Dermis blood vessel endothelial cell (primary cell): ENCODE measurements at places on chromosomes 3 and 15. TPM values are rescaled to one million over a fixed set of nuclear protein-coding genes. Genes with fewer than 3 reads are reported as not detected.

Gene PIGZ
- total RNA-seq: 3.9 and 7.0 TPM in 2 replicates

Gene MED12L
- total RNA-seq: under 0.01 and 0.05 TPM in 2 replicates

Gene CPNE4
- total RNA-seq: not detected in 2 replicates

Gene TMEM42
- total RNA-seq: 9.2 and 14.3 TPM in 2 replicates

Gene QTRT2
- 33.2 and 38.5 TPM in 2 replicates for total RNA-seq

Gene ARPIN
- 14.8 and 15.7 TPM in 2 replicates for total RNA-seq

Gene NDN
- 11.9 and 40.3 TPM in 2 replicates for total RNA-seq

Gene STX19
- not detected in 2 replicates for total RNA-seq

Gene NR1I2
- total RNA-seq: under 0.01 TPM in 1 of 2 replicates, not detected in the other

Gene SOX2
- total RNA-seq: 0.05 TPM in 1 of 2 replicates, not detected in the other

Gene IL17RD
- total RNA-seq: 0.51 and 0.65 TPM in 2 replicates

Gene SLC28A2
- total RNA-seq: not detected in 2 replicates

Gene YEATS2
- 40.8 and 41.1 TPM in 2 replicates for total RNA-seq

Gene SLC6A6
- total RNA-seq: 10.9 and 28.6 TPM in 2 replicates

Gene CLEC3B
- 0.88 and 6.3 TPM in 2 replicates for total RNA-seq

Gene ITPKA
- total RNA-seq: 0.56 and 0.68 TPM in 2 replicates

Gene SNUPN
- 23.6 and 25.2 TPM in 2 replicates for total RNA-seq

Gene PAK2
- 81.5 and 186 TPM in 2 replicates for total RNA-seq

Gene GPR171
- not detected in 2 replicates for total RNA-seq

Gene C3orf20
- not detected in 2 replicates for total RNA-seq
